ENCODE measurements at places on chromosomes 6 and 20.

- DNase-seq: no peak
These were observed 35.1 kb downstream of the EYS start for GRCh38 chr6:65671922-65672321.

GRCh38 chr6:138028893-138029292 lies 78.3 kb downstream of the PERP start:
- DNase-seq: no peak

DNA sequence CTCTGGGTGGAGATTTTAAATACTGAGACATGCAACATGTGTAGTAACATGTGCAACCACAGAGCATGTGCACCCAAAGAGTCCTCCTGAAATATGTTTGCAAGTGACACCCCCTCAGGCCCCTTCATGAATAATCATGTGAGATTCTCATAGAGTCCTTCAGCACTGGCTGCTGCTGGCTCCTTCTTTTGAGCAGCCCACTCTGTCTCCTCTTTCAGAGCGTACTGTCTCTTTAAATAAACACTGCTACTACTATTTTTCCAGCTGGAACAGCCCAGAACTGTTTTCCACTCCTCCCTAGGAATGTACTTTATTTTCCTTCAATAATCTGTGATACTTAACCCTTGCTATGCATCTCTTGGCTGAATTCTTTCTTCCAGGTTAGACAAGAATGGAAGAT lies 42.0 kb downstream of the HLA-DRB5 start:
- DNase-seq: no peak

DNA sequence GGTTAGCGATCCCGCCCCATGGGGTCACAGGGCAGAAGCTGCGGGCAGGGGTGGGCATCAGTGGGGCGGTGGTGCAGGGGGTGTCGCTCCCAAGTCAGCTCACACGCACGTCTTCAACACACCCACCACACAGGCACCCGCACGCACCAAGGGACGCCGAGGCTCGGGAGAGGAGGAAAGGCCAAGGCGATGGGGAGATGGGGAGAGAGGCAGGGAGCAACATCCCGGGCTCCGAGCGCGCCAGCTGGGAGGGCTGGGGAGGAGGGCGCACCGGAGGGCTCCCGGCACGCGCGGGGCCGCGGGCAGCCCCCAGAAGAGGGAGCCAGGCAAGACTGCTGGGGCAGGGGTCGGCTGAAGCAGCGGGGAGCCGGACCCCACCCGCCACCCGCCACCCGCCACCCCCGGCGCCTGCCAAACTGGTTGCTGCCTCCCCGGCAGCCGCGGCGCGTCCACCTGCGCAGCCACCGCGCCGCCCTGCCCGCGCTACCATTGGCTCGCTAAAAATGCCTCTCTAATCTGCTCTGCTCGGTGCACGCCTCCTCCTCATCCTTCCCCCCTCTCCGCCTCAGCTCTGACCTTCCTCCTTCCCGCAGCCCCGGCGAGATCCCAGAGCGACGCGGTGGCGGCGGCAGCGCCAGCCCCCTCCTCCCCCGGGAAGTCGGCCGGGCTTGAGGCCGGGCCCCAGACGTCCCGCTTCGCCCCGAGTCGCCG lies at the start of gene PACSIN1:
Gene PACSIN1, plus strand, starts transcription at position 546 of the 711 bp plus-strand sequence. CDS start 60,230 bp downstream, outside the sequence.
- DNase-seq: no peak

GRCh38 chr6:52498538-52499017 lies 78.3 kb downstream of the TRAM2 start:
- DNase-seq: no peak

DNA sequence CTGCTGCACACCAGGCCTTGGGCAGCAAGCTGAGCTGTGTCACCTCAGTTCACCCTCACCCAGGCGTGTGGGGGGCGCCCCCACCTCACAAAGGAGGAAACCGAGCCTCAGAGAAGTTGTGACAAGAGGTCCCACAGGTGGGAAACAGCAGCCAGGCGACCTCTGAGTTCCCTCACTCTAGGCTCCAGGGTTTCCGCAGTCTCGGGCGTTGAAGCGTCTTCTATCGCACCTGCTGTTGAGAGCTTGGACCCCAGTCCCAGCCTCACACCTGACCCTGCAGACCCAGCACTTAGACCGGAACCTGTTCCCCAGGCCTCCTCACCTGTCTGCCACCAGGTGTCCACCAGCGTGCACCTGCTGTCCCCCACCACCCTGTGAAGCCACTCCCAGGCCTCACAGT lies 22.3 kb upstream of the APMAP start:
- no peak for DNase-seq

DNA sequence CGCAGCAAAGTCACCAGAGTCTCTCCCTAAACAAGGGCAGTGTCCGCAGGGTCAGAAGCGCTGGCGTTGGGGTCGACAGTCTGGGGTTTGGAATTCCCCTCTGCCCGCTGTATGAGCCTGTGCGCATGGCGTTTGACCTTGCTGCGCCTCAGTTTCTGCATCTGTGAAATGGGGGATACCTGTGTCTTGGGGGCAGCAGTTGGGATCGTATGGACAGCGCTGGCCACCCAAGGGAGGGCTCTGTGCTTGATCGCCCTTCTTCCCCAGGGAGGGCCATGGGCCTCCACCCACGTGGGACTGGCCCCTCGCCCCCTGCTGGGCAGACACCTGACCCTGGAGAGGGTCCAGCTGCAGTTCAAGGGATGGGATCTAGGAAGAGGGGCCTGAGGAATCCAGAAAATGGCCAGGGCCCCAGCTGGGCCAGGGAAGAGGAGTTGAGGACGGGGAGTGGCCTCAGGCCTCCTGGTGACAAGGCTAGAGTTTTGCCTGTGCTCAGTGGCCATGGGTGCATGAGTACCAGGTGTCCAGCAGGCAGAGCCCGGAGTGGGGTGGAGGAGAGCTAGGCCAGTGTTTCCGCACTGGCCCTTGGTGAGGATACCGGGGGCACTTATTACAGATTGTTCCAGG lies 26.4 kb upstream of the PHACTR3 start:
- DNase-seq: no peak

- no peak for DNase-seq
These were observed 512.4 kb downstream of the CD83 start for GRCh38 chr6:14630016-14630415.

DNA sequence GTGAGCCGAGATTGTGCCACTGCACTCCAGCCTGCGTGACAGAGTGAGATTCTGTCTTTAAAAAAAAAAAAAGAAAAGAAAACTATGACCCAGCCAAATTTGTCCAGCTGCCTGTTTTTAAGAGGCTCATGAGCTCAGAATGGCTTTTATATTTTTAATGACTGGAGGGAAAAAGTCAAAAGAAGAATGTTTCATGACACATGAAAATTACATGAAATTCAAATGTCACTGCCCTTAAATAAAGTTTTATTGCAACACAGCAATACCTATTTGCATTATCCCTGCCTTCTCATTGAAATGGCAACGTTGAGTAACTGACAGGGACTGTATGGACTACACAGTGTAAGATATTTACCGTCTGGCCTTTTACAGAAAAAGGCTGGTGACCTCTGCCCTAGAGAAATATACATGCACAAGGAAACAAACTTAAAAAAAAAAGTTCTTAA lies 11.4 kb downstream of the SENP6 start:
- no peak for DNase-seq

GRCh38 chr6:109791301-109791700 lies 100.2 kb downstream of the FIG4 start:
- DNase-seq: no peak

DNA sequence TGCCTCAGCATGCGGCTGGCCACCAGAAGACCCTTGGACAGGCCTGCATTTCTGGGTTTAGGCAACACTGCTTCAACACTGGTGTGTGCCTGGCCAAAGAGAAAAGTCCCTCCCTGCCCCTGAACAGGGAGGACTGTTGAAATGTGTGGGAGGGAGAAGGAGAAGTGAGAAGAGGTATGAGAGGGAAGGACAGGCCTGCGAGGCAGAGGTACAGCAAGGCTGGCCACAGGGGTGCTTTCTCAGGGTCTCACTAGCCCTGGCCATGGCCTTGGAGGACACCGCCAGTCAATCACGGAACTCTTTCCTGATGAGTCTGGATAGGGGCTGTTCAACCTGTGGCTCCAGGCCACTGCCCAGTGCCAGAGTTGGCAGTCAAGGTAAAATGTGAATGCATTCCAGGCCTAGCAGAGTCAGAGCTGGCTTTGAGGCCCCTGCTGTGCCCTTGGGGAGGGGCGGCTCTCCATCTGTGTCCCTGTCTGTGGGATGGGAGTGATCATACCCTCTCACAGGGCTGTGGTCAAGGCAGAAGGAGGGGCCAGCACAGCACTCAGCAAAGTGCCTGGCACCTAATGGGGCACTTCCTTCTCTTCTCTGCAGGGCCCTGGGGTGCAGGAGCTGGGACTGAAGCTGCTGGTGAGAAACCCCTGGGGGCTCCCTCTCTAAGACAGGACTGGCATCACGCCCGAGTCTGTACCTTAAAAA lies 43.2 kb upstream of the CDH22 start:
- no peak for DNase-seq

- DNase-seq: no peak
These were observed 2.9 kb downstream of the SLC35B2 start for GRCh38 chr6:44254191-44255104.

GRCh38 chr20:13744352-13744751 lies 40.4 kb downstream of the ESF1 start:
- DNase-seq: no peak

DNA sequence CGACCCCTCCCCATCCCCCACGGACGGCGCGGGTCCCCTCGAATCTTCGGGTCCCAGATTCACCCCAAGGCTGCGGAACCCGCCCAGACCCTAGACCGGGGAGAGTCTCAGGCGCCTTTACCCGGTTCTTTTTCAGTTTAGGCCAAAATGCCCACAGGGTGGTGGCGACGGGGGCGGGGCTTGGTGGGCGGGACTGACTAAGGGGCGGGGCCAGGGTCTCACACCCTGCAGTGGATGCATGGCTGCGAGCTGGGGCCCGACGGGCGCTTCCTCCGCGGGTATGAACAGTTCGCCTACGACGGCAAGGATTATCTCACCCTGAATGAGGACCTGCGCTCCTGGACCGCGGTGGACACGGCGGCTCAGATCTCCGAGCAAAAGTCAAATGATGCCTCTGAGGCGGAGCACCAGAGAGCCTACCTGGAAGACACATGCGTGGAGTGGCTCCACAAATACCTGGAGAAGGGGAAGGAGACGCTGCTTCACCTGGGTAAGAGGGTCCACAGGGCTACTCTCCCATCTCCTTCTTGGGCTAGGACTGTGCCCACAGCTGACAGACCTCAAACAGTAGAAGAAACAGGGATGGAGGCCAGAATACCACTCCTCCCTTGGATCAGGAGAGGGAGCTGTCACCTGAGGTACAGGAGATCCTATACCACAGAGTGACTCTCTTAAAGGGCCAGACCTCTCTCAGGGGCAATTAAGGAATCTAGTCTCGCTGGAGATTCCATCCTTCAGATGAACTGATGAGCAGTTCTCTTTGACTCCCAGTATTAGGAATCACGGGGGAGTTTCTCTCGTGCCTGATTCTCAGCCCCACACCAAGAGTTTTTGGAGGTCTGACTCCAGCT lies 942 bp downstream of the HLA-E start:
- DNase-seq: peak; percentile 76

DNA sequence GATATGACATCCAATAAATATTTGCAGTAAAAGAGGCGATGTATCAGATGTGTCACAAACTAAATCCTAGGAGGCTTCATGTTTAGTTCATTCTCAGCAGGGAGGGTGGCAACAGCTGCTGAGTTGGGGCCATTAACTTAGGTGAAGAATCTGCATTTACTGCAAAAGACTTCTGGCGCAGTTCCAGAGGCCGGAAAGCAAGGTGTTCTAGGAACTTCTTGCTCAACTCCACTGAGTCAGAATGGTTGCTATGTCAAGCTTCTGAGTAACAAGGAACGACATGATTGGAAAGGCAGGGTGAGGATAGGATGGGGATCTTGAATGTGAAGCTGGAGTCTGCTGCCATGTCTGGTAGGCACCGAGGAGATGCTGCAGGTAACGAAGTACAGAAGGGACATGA lies 11.7 kb downstream of the ADNP start:
- no peak for DNase-seq

DNA sequence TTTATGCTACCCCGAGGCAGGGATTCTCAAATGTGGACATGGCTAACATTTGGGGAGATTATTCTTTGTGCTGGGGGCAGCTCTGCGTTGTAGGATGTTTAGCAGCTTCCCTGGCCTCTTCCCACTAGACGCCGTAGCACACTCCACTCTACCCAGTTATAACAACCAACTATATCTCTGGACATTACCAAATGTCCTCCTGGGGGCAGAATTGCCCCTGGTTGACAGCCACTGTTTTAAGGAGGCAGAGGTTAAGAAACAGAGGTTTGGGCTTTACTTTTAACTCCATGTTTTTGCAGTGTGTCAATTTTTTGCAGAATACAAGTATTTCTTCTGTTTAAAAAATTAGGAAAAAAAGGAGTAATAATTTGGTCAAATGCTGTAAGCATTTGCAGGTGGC lies 56.2 kb upstream of the BMP6 start:
- DNase-seq: no peak

DNA sequence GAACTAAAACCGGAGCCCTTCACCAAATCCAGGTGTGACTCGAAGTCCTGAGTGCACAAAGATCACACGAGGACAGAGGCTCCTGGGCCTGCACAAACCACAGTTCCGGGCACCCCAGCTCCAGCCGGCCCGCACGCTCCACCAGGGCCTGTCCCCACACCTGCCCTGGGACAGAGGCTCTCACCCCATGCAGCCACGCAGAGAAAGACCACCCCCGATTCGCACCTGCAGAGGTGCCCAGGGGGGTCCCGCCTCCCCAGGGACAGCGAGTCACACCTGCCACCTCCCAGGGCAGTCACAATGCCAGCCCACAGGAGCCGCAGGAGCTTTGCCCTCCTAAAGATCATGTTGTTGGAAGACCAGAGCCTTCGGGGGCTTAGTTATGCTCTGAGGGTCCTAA lies 25.4 kb upstream of the MRGBP start:
- DNase-seq: no peak

DNA sequence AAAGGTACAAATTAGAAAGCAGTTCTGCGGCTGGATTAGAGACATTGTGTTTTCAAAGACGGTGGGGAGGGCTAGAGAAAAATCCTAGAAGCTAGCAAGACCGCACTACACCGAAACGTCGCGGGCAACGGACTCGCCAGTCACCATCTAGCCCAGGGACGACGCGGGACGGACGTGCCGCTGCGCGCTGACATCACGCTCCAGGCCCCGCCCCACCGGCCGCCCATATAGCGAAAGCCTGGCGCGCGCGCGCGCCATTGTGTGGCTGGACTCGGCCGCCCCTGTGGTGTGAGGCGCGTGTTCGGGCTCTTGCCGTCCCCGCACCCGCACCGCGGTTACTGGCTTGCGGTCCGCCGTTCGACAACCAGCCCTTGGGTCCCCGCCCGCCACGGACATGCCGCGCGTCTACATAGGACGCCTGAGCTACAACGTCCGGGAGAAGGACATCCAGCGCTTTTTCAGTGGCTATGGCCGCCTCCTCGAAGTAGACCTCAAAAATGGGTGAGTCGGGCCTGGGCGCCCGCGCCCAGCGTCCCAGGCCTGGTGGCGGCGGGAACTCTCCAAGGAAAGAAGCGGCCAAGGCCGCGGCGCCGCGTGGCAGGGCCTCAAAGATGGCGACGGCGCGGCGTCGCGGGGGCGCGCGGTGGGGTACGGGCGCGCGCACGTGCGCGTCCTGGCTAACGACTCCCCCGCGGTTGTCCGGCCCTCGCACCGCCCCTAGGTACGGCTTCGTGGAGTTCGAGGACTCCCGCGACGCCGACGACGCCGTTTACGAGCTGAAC lies at the start of gene SRSF6:
Gene SRSF6, plus strand, starts transcription at position 257 of the 782 bp plus-strand sequence. Its CDS starts 138 bp downstream, at position 395.
- peak; percentile 93 for DNase-seq

- no peak for DNase-seq
These were observed 188.1 kb downstream of the UBE3D start for GRCh38 chr6:82877213-82878195.

GRCh38 chr6:47126647-47127391 lies 84.7 kb upstream of the ADGRF1 start:
- DNase-seq: no peak

GRCh38 chr6:13702809-13703302 lies 8.8 kb downstream of the RANBP9 start:
- no peak for DNase-seq
